ENCODE measurements at places on chromosomes 12 and 14.

- DNase-seq, result no peak
These were observed 101.6 kb downstream of the BBS10 start for GRCh38 chr12:76246611-76247010.

DNA sequence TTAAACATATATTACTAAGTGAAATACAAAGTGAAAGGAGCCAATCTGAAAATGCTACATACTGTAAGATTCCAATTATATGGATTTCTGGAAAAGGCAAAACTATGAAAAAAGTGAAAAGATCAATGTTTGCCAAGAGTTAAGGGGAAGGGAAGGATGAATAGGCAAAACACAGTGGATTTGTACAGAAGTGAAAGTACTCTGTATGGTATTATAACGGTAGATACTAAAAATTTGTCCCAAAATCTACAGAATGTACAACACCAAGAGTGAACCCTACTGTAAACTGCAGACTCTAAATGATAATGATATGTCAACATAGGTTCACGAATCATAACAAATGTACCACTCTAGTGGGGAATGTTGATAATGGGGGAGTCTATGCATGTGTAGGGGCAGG is 17.8 kb downstream of the EEA1 start:
- DNase-seq, result no peak

GRCh38 chr14:77043177-77043983 is 14.9 kb upstream of the IRF2BPL start:
- DNase-seq, result peak; percentile 76

GRCh38 chr14:106179761-106180160 is 653.4 kb downstream of the TMEM121 start:
- no peak for DNase-seq

GRCh38 chr12:53205747-53206419 is 1.2 kb downstream of the ITGB7 start:
- DNase-seq, result no peak

DNA sequence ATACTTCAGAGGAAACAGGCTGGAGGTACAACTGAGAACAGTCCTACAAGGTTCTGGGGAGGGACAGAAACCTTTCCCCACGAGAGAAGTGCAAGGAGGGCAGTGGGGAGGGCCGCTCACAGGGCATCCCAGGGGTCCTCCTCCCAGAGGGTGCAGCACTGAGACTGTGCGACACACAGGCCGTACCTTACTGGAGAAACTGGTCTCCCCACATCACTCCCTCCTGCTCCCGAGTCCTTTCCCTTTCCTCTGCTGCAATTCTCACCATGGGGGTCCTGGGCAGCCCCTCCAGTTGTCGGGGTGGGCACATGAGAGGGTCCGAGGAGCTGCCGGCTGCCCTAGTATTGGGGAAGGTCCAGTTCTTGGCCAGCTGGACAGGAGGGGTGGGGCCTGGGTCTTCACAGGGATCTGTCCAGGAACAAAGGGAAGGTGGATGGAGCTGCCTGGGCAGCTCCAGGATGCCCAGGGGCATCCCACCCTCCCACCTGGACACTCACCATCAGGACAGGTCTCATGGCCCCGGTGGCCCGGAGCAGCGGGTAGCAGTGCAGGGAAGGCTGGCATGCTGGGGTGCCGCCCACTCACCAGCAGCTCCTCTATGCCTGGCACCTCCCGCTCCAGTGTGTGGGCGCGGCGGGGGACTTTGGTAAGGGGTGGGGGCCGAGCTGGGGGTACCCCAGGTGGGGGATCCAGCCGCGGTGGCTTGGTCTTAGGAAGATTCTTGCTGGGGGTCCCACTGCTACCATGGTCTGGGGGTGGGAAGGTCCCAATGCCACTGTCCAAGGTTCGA is 35.8 kb downstream of the NCKAP5L start:
- no peak for DNase-seq

DNA sequence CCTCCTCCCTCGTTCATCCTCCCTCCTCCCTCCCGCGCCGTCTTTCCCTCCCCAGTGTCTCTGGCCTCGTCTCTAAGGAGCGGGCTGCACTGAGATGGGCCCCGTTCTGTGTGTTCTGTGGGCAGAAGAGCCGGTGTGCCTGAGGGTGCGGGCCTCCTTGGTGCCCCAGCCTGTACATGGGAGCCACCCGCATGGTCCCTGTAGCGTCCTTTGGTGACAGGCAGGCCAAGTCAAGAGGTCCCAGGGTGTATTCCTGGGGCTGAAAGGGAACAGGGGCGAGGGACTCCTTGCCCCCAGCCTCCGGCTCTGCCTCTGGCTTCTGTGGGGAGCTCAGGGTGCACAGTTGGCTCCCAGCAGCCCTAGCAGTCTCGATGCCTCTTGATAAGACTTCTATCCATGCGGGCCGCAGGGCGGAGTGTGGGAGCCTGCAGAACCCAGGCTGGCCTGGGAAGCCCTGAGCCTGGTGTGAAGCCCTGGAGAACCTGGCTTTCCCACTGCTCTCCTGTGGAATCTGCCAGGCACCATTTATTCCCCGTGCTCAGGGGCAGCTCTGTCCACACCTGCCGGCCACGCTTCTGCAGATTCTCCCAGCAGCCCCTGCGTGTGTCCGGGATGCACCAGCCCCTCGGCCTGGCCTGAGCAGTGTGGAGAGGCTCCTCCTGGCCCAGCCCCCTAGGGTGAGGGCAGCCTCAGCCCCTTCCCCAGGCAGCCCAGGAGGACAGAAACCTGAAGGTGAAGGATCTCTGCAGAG is 181.3 kb downstream of the KIF26A start:
- no peak for DNase-seq

DNA sequence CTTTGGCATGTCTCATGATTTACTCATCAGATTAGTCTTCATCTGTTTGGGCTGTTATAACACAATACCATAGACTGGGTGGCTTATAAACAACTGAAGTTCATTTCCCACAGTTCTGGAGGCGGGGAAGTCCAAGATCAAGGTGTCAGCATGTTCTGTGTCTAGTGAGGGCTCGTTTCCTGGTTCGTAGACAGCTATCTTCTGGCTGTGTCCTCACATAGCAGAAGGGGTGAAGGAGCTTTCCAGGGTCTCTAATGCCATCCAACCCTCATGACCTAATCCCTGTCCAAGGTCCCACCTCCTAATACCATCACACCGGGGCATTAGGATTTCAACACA is 30.8 kb upstream of the NRDE2 start:
- DNase-seq, result no peak

- DNase-seq, result peak; percentile 33
These were observed 179.2 kb downstream of the AKAP6 start for GRCh38 chr14:32508281-32508680.

DNA sequence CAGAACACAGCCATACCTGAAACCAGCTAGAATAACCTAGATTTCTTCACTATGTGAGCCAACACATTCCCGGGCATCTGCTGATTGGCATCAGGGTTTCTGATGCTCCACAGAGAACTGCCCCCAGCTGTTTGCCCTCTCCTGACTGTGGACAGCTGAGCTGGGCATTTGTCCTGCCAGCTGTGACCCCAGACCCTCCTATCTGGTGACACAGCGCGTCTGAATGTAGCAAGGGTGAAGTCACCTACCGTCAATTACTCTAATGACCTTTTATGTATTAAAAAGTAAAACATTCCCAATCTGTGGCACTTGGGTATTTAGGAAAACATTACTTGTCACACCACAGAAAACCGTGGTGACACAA is 29.7 kb upstream of the SFSWAP start:
- no peak for DNase-seq

DNA sequence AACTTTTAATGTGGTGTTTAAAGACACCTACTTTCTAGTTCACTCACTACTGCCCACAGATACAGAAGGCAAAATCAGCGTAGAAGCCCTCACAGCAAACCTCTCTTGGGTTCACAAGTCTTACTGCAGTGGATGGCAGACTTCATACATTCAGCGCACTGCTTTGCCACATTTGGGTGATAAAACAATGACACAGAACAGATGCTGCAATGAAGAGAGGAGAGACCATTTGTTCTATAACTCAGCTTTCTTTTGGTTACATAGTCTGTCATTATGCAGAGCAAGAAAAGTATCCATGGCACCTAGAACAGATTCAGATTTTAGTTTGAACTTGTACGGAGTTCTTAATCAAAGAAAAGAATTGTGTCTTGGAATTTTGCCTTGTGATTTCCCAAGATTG is 459.0 kb downstream of the BCAT1 start:
- DNase-seq, result no peak

DNA sequence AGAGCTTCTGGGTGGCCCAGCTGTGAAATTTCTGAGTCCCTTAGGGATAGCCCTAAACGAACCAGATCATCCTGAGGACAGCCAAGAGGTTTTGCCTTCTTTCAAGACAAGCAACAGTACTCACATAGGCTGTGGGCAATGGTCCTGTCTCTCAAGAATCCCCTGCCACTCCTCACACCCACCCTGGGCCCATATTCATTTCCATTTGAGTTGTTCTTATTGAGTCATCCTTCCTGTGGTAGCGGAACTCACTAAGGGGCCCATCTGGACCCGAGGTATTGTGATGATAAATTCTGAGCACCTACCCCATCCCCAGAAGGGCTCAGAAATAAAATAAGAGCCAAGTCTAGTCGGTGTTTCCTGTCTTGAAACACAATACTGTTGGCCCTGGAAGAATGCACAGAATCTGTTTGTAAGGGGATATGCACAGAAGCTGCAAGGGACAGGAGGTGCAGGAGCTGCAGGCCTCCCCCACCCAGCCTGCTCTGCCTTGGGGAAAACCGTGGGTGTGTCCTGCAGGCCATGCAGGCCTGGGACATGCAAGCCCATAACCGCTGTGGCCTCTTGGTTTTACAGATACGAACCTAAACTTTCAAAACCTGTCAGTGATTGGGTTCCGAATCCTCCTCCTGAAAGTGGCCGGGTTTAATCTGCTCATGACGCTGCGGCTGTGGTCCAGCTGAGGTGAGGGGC is 38.9 kb downstream of the DAD1 start:
- no peak for DNase-seq

- no peak for DNase-seq
These were observed 10.7 kb downstream of the GPR19 start for GRCh38 chr12:12685305-12685704.

DNA sequence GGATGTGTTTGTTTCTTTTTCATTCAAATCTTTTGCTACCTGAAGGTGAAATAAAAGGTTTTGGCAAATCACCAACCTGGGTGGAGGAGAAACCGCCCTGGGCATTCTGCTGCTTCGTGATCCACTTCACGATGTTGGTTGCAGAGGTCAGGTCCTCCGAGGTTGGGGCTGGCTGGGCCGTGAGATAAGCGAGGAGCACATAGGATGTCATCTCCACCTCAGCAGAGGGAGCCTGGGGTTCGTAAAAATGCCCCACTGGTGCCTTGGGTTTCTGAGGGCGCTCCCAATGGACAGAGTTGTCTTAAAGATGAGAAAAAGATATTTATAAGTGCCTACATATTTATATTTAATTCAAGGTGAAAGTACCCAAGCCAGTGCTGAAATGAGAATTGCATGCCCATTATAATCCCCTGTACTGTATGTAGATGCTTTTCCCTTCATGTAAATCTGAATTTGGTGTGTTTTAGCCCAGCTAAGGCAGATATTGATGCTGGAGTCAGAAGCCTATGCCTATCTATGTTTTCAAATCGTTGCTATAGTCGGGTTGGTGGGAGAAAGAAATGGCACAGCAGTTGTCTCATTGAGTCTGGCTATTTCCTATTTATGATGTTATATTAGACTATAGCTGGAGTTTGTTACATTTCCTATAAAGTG is 41.1 kb downstream of the A2M start:
- no peak for DNase-seq

DNA sequence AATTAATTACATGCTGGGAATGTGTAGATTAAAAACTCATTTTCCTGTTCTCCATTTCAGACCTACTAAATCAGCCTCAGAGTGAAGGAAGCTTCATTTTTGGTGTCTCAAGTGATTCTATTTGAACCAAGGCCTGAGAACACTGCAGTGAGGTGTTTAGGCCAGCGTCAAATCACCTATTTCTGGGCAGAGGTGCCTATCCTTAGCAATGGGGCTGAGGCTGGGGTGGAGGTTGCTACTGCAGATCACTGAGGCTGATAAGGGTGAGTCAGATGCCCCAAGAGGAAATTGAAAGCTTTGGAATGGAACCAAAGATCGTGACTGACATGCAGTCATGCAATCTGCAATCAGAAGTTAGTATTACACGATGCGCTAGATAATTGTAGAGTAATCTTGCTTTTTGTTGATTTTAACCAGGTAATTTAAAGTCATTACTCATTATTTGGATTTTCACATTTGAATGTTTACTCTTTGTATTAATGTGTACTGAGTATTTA is 4.4 kb downstream of the TXNRD1 start:
- DNase-seq, result peak; percentile 73

DNA sequence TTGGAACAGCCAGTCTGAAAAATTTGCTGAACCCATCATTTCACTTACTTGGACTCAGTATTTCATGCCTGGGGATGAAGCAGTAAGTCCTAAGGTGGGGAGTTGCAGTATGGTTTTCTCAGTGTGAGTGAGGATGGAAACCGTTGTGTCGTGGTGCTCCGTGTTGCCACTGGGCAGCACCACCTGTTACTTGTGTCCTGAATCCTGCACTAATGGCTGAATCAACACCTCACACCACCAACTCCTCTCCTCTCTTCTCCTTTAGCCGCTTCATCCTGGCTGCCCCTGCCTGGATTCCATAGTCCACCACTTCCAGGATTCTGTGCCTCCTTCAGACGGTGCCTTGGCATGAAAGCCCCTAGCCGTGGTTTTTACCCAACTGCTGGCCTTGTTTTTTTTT is 3.0 kb upstream of the EP400 start:
- no peak for DNase-seq

- DNase-seq, result no peak
These were observed 2.4 kb upstream of the CALCOCO1 start for GRCh38 chr12:53729644-53730043.

DNA sequence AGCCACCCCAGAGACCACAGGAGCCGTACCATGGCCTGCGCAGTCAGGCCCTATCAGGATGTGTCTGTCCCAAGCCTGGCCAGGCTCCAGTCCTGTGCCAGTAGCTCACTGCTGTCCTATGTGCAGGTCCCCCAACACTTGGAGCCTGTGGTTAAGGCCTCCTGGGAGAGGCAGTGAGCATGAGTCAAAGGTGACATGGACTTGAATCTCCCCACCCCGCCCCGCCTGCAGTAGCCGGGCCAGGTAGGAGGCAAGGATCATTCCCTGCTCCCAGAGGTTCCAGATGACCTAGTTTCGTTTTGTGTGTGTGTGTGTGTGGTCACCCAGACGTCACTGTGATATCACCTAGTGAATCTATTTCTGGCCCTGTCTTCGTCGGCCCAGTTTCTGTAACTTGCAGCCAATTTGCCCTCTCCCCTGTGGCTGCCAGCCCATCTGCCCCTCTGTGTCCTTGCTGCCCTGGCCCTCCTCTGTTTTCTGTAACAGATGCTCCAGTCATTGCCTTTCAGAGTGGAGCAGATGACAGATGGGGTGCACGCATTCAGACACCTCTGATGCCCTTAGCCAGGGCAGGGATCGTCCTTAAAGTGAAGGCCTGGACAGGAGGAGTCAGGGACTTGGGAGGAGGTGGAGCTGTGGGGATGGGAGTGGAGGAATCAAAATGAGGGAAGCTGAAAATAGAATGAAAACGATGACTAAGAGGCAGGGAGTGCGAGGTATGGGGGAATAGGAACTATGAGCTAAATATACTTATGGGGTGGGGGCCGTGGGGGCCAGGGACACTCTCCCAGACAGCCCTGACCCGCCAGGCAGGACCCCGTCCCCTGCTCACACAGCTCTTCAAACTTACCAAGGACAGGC is 37.4 kb downstream of the SLC6A12 start:
- DNase-seq, result peak; percentile 13

Measured in erythroblast (primary cell).